ENCODE measurements at places on chromosomes 6 and 20. TPM values are rescaled to one million over a fixed set of nuclear protein-coding genes. Genes with fewer than 3 reads are reported as not detected.
A peak's percentile ranks its signal among the peaks of the same experiment; 100 is the strongest.

The VSTM2L gene
- total RNA-seq, result 0.78 TPM

The JPH2 gene
- total RNA-seq, result 140 TPM

The POM121L2 gene
- total RNA-seq, result not detected

The CLPSL1 gene
- not detected for total RNA-seq

The SPATA25 gene
- total RNA-seq, result 2.9 TPM

The MAP3K7 gene
- total RNA-seq, result 29.2 TPM

The RAET1E gene
- 0.65 TPM for total RNA-seq

The MEI4 gene
- total RNA-seq, result 0.12 TPM

The ELOVL4 gene
- total RNA-seq, result 2.4 TPM

The IMPG1 gene
- total RNA-seq, result not detected

The DPPA5 gene
- not detected for total RNA-seq

The OR2B6 gene
- total RNA-seq, result not detected

The FRS3 gene
- 5.4 TPM for total RNA-seq

The KCNK17 gene
- total RNA-seq, result 1.6 TPM

The C6orf52 gene
- not detected for total RNA-seq

GRCh38 chr6:129617986-129618385 lies 92.0 kb downstream of the ARHGAP18 start:
- H3K36me3 ChIP-seq, result no peaks in the 10 kb centered on the region
- H3K27me3 ChIP-seq, result no peaks in the 10 kb centered on the region
- no peak for DNase-seq
- H3K4me1 ChIP-seq, result no peaks in the 10 kb centered on the region
- H3K4me3 ChIP-seq, result no peak overlapping the region

GRCh38 chr6:48977573-48977972 lies 485.5 kb downstream of the MMUT start:
- DNase-seq, result no peak
- no peaks in the 10 kb centered on the region for H3K4me1 ChIP-seq
- H3K4me3 ChIP-seq, result no peak overlapping the region

- DNase-seq, result no peak
- peaks cover 3% of the 10 kb centered on the region for H3K36me3 ChIP-seq
- H3K27me3 ChIP-seq, result no peaks in the 10 kb centered on the region
- H3K27ac ChIP-seq, result peak overlapping the region; percentile 89
- H3K4me1 ChIP-seq, result peaks cover 3% of the 10 kb centered on the region
These were observed 5.5 kb downstream of the ELMO2 start for GRCh38 chr20:46400828-46401477.

- no peak for DNase-seq
- H3K36me3 ChIP-seq, result no peaks in the 10 kb centered on the region
- H3K4me1 ChIP-seq, result no peaks in the 10 kb centered on the region
- no peaks in the 10 kb centered on the region for H3K27me3 ChIP-seq
- no peak overlapping the region for H3K27ac ChIP-seq
- H3K4me3 ChIP-seq, result no peak overlapping the region
These were observed 5.8 kb downstream of the YTHDF1 start for GRCh38 chr20:63210011-63210605.

DNA sequence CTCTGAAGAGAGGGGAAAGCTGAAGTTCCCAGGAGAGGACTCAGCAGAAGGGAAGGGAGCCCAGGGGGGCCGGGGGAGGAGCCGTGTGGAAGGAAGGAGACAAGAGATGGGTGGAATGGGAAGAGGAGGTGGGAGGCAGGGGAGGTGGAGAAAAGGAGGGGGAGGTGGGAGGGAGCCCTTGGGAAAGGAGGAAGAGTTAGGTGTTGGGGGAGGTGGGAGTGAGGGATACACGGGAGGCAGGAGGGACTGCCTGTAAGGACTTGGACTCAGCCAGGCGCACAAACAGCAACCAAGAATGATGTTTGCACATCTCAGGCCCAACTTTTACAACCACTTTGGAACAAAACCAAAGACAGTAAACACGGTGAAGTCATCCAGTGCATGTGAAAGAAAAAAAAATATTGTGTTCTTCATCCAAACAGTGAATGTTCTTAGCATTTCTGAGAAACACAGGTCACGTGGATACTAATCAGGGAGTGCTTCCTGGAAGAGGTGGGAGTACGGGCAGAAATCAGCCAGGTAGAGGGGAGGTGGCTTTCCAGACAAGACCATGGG lies 17.4 kb upstream of the LSM14B start:
- H3K4me3 ChIP-seq, result no peak overlapping the region
- H3K36me3 ChIP-seq, result no peaks in the 10 kb centered on the region
- no peak overlapping the region for H3K27ac ChIP-seq
- DNase-seq, result no peak

GRCh38 chr6:85580118-85580877 lies 13.4 kb downstream of the SNX14 start:
- no peak for DNase-seq
- H3K4me3 ChIP-seq, result no peak overlapping the region
- H3K27ac ChIP-seq, result no peak overlapping the region
- no peaks in the 10 kb centered on the region for H3K27me3 ChIP-seq
- peaks cover 2% of the 10 kb centered on the region for H3K4me1 ChIP-seq
- no peaks in the 10 kb centered on the region for H3K36me3 ChIP-seq

GRCh38 chr20:868279-868678 lies 34.8 kb downstream of the FAM110A start:
- no peak overlapping the region for H3K27ac ChIP-seq
- H3K36me3 ChIP-seq, result no peaks in the 10 kb centered on the region
- H3K27me3 ChIP-seq, result no peaks in the 10 kb centered on the region
- H3K4me1 ChIP-seq, result no peaks in the 10 kb centered on the region
- H3K4me3 ChIP-seq, result no peak overlapping the region

DNA sequence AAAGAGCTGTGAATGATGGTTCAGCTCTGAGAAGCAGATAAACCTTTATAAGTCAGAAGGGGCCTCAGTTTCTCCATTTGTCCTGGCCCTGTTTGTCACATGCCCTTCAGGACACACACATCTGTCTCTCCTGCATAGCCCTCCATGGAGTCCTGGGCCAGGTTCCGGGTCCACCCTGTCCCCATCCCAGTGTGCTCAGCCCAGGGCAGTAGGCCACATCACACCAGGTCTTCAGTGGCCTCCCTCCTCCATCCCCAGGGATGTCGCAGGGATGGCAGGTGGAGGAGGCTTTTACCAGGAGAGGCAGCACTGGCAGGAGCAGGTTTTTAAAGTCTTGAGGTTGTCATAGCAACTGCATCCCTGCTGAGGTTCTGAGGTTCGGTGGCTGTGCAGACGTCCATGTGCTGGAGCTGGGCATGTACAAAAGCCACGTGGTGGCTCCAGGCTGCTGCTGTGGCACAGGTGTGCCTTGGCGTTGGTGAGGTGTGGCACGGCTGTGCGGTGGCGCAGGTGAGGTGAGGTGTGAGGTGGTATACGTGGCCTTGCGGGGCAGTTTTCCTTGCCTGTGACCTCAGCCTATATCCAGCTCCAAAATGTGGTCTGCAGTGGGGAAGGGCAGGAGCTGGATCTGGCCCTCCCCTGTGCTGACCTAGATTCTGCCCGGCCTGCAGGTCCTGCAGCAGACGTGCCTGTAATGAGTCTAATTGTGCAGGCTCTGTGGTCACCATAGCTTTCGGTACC lies 8.0 kb upstream of the NPBWR2 start:
- no peaks in the 10 kb centered on the region for H3K27me3 ChIP-seq
- no peak overlapping the region for H3K27ac ChIP-seq
- no peaks in the 10 kb centered on the region for H3K36me3 ChIP-seq
- H3K4me3 ChIP-seq, result no peak overlapping the region
- H3K4me1 ChIP-seq, result no peaks in the 10 kb centered on the region
- peak; percentile 63 for DNase-seq

- H3K4me1 ChIP-seq, result no peaks in the 10 kb centered on the region
- no peak overlapping the region for H3K27ac ChIP-seq
- no peak overlapping the region for H3K4me3 ChIP-seq
- H3K27me3 ChIP-seq, result no peaks in the 10 kb centered on the region
- H3K36me3 ChIP-seq, result no peaks in the 10 kb centered on the region
These were observed 45.1 kb upstream of the FAM83D start for GRCh38 chr20:38880952-38881735.

- no peak for DNase-seq
- no peaks in the 10 kb centered on the region for H3K36me3 ChIP-seq
- H3K4me1 ChIP-seq, result no peaks in the 10 kb centered on the region
- H3K27me3 ChIP-seq, result peaks cover 2% of the 10 kb centered on the region
- no peak overlapping the region for H3K27ac ChIP-seq
These were observed 25.1 kb upstream of the HSF2 start for GRCh38 chr6:122374307-122374706.

DNA sequence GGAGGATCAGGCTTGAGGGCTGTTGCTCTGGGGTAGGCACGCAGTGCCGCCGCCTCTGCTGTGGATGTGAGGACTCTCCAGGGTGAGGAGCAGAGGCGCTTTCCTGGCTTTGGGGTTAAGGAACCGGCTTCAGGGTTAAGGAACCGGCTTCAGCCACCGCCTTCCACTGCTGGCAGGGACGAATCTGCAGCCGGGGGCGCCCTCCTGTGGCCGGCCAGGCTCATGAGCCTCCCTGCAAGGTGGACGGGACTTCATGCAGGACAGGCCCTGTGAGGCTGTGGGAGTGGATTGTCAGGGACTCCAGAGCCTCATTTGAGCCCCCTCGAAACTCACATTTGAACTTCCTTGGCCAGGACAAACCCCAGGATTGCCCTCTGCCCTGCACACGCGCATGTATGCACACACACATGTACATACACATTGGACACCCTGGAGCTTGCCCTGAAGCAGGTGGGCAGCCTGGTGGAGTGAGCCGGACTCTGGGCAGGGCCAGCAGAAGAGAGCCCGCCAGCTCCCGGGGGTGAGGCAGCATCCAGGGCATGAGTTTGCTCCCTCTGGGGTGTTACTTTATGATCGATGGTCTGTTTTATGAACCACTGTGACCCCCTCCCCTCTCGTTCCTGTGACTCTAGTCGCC lies 146.9 kb downstream of the PHACTR3 start:
- H3K4me1 ChIP-seq, result no peaks in the 10 kb centered on the region
- no peaks in the 10 kb centered on the region for H3K27me3 ChIP-seq
- H3K36me3 ChIP-seq, result no peaks in the 10 kb centered on the region
- peak; percentile 90 for DNase-seq
- H3K27ac ChIP-seq, result no peak overlapping the region

GRCh38 chr6:108608453-108609275 lies 47.9 kb downstream of the FOXO3 start:
- H3K4me3 ChIP-seq, result peak overlapping the region; percentile 41
- no peaks in the 10 kb centered on the region for H3K27me3 ChIP-seq
- no peaks in the 10 kb centered on the region for H3K36me3 ChIP-seq
- peak overlapping the region; percentile 57 for H3K27ac ChIP-seq
- DNase-seq, result no peak

- H3K27ac ChIP-seq, result no peak overlapping the region
- H3K4me1 ChIP-seq, result no peaks in the 10 kb centered on the region
- no peaks in the 10 kb centered on the region for H3K36me3 ChIP-seq
- H3K4me3 ChIP-seq, result no peak overlapping the region
These were observed 691.6 kb upstream of the IMPG1 start for GRCh38 chr6:76764057-76764456.

GRCh38 chr20:48797850-48798747 lies 29.7 kb downstream of the PREX1 start:
- peak; percentile 54 for DNase-seq
- no peaks in the 10 kb centered on the region for H3K36me3 ChIP-seq
- no peak overlapping the region for H3K27ac ChIP-seq
- H3K4me3 ChIP-seq, result no peak overlapping the region
- H3K4me1 ChIP-seq, result no peaks in the 10 kb centered on the region

GRCh38 chr6:17703256-17703694 lies 3.5 kb downstream of the NUP153 start:
- H3K27me3 ChIP-seq, result no peaks in the 10 kb centered on the region
- no peak overlapping the region for H3K4me3 ChIP-seq
- no peak overlapping the region for H3K27ac ChIP-seq
- H3K4me1 ChIP-seq, result no peaks in the 10 kb centered on the region
- DNase-seq, result no peak
- H3K36me3 ChIP-seq, result no peaks in the 10 kb centered on the region

DNA sequence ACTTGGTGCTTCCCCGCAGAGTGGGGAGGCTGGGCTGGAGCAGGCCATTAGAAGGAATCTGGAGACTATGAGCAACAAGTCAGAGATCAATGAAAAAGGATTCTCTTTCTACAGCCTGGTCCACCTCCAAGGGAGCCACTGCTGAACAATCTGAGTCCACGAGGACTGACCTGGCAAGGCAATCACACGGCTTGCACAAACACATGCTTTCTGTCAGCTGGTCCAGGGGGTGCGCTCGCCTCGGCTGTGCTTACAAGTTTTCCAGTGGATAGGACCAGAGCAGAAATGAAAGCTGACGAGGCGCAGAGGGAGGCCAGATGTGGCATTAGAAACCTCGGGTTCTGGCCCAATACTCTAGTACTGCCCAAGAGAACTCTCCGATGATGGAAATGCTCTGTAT lies 18.1 kb downstream of the KCNK5 start:
- no peaks in the 10 kb centered on the region for H3K27me3 ChIP-seq
- H3K36me3 ChIP-seq, result no peaks in the 10 kb centered on the region
- H3K27ac ChIP-seq, result no peak overlapping the region
- no peak for DNase-seq

GRCh38 chr6:160042014-160042773 lies 73.3 kb downstream of the IGF2R start:
- peak overlapping the region; percentile 94 for H3K27ac ChIP-seq
- no peak overlapping the region for H3K4me3 ChIP-seq
- peaks cover 2% of the 10 kb centered on the region for H3K4me1 ChIP-seq
- no peaks in the 10 kb centered on the region for H3K36me3 ChIP-seq
- no peaks in the 10 kb centered on the region for H3K27me3 ChIP-seq

- H3K36me3 ChIP-seq, result no peaks in the 10 kb centered on the region
- no peak for DNase-seq
- H3K27ac ChIP-seq, result no peak overlapping the region
- no peak overlapping the region for H3K4me3 ChIP-seq
These were observed 37.5 kb downstream of the SNAI1 start for GRCh38 chr20:50020288-50020687.

DNA sequence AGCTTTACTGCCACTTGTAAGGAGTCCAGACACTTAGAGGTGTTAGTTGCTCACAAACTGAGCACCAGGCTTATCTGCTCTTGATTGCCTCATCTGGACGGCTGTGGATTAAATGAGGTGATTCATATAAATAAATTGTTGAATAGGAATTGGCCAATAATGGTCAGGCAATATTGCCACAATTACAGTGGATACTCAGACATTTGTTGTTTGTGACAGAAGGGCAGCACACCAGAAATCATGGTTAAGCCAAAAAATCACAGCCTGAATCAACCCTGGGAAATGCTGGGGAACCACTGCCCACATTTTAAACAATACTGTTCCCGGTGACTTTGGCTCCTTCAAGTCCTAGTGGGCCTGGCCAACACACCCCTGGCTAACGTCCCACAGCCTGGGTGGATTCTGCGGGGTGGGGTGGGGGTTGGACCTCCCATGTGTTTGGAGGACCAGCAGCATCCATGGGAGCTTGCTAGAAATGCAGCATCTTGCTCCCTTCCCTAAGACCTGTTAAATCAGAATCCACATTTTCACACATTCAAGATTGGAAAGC lies 29.5 kb upstream of the SPDEF start:
- no peak overlapping the region for H3K4me3 ChIP-seq
- no peak overlapping the region for H3K27ac ChIP-seq
- no peak for DNase-seq
- no peaks in the 10 kb centered on the region for H3K27me3 ChIP-seq
- no peaks in the 10 kb centered on the region for H3K4me1 ChIP-seq
